ENCODE measurements at places on chromosomes 6 and 20.

DNA sequence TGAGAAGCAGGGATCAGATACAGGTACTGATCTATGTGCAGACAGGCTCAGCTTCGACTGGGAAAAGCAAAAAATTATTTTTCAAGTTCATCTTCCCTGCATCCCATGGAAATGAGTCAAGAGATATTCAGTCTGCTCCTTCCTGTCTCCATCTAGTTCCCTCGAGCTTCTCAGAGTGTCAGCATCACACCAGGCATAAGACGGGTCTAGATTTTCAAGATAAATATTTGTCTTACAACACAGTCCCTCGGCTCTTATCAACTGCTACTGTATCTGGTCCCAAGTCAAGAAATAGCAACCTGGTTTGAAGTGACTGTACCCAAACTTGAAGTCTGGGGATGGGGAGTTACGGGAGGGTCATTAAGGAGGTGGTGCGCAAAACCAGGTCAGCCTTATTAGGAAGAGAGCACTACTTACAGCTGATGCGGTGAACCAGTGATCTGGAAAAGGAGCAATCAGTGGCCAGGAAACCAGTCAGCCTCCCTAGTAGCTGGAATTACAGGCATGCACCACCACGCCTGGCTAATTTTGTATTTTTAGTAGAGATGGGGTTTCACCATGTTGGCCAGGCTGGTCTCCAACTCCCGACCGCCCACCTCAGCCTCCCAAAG, 29.7 kb downstream of the ZMYND8 start:
- no peak for DNase-seq

DNA sequence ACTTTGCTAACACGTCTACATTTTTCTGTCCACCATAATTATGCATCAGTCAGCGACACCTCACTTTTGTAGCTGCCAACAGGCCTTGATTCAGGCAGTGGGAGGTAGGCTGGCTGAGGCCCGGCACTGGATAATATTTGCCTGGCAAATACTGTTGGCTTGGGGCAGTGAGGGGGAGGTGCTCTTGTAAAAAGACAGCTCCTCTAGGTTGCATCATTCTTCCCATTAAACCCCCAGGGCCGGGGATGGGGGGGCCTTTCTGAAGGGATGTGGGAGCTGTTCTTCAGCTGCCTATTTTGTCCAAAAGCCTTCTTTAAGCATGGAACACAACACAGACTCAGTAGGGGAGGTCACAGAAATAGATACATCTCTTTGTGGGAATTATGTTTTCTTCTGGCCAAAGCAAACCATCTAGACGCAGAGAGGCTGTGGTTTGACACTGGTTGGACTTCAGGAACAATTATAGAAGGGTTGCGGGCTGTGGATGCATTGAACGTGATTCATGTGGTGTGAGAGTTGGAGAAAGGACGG, 338.3 kb upstream of the NT5E start:
- no peak for DNase-seq

DNA sequence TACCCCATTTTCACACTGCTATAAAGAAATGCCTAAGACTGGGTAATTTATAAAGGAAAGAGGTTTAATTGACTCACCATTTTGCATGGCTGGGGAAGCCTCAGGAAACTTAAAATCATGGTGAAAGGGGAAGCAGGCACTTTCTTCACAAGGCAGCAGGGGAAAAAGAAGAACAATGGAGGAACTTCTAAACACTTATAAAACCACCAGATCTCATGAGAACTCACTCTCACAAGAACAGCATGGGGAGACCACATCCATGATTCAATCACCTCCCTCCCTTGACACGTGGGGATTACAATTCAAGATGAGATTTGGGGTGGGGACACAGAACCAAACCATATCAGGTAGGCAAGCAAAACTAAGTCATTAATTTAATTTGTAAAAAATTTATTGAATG, 343.2 kb downstream of the FRK start:
- DNase-seq = no peak

DNA sequence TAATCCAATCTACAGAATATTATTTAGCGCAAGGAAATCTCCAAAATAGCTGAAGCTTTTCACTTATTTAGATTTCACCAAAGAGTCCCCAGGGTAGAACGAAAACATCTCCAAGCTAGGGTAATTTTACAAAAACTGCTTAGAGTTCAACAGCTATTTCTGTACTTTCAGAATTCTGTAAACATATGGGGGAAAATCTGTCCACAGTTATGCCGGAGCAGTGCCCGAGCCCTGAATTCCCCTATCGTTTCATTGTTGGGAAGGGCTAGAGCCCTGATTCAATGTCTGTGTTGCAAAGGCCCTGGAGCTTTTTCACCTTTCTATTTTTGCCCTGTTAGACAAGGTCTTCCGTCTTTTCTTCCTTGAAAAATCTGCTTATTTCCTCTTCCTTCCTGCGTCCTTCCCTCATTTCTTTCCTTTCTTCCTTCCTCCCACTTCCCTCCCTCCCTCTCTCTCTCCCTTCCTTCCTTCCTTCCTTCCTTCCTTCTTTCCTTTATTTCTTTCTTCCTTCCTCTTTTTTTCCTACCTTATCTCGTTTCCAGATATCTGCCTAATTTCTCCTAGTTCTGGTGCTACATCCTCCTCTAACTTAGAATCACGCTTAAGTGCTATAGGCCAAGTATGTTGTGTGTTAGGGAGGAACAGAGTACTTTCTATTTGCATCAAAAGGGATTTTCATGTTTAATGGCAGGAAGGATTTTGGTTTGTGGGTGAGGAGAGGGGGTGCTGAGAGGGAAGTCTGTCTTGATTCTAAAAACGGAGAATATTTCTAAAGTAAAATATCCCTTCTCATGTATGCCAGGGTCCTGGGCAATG, 122.5 kb upstream of the BMP2 start:
- DNase-seq = no peak

DNA sequence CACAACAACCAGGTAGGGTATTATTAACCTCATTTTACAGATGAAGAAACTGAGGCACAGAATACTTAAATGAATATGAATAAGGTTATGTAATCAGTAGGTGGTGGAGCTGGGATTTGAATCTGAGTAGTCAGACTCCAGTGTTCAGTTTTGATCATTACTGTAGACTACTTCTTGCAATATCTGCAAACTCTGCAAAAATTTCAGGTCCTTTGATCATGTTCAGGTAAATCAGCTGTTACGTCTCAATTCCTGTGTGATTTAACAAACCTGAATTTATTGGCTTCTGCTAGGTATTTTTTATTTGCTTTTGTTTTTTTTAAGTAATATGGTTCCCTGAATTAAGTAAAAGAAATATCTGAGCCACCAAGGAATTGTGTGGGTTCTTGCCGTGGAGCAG, 70.7 kb upstream of the NOTCH4 start:
- no peak for DNase-seq

GRCh38 chr20:61771805-61772350, 293.8 kb downstream of the TAF4 start:
- no peak for DNase-seq

- DNase-seq = no peak
These were observed 7.1 kb downstream of the CDKAL1 start for GRCh38 chr6:20541382-20541781.

GRCh38 chr6:30216096-30216495, 2.9 kb upstream of the TRIM26 start:
- DNase-seq = no peak

- peak; percentile 39 for DNase-seq
These were observed 23.8 kb downstream of the PRSS35 start for GRCh38 chr6:83536034-83536646.

DNA sequence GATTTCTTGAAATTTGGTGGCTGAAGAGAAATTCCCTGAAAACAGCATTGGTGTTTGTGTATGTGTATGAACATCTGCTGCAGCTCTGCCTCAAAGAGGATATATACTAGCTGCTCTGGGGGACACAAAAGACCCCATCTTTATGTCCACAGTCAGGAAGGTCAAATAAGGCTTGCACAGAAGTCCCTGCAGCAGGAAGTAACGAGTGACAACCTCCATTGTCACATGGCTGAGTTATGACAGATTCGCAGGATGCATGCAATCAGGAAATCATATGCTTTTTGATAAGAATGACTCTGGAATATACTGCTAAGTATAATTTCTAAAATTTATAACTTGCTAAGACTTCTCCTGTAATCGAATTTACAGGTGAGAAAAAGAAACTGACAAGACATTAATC, 225.9 kb upstream of the CST7 start:
- DNase-seq = no peak

- DNase-seq = no peak
These were observed 474.4 kb downstream of the CD83 start for GRCh38 chr6:14591998-14592397.
